ENCODE measurements at places on chromosomes 4 and X.

DNA sequence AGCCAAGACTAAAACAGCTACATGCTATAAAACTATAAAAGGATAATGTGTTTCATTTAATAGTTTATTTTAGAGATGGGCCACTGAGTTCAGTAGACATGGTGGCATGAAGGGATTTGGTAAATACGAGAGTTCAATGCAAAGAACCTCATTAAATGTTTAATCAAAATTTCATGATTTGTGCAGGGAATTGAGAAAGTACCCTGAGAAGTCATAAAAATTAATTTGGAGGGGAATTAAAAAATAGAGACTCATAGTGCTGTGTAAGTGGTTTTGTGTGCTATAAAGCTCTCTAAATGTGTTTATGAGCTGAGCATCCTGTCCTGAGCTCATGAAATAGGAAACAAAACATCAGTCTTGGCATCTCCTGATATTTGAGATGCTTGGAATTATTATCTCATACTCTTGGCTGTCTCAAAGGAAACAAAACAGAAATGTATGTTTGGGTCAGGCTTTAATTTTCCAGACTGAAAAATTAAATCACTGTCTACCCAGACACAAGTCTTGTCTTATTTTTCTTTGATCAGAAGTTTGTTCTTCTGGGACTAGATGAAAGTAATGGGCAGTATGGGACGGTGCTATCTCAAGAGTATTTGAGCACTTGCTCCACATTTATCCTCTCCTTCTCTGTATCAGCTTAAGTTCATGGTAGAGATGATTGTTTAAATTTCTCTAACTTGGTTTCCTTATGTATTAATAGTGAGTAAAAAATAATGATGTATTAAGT lies 38.0 kb upstream of the EMCN start:
- no peak for DNase-seq

DNA sequence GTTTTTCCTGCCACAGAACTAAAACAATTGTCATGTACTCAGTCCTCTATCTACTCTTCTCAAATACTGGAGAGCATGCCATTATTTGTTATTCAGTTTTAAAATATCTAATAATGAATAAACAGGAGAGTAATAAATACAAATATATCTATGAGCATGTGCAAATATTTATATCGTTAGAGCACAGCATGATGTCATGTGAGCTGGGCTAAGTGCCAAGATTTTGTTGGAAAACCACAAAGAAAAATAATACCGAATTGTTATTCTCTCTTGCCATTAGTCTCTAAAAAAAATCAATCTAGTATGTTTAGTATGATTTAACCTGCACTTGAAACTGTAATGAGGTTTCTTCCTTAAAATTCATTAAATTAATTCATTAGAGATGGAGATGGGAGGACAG lies 97.3 kb downstream of the DDX60 start:
- DNase-seq, result peak; percentile 85

GRCh38 chr4:140186651-140187315 lies 32.8 kb upstream of the MAML3 start:
- peak; percentile 57 for DNase-seq

- DNase-seq, result no peak
Measured at GRCh38 chrX:106615041-106615440, 3.3 kb downstream of the RADX start.

- no peak for DNase-seq
Measured at GRCh38 chr4:6446538-6447451, 25.6 kb downstream of the PPP2R2C start.

- no peak for DNase-seq
Measured at GRCh38 chr4:165928601-165929000, 55.6 kb downstream of the TLL1 start.

GRCh38 chrX:13005661-13006473 lies 31.0 kb downstream of the TMSB4X start:
- no peak for DNase-seq

GRCh38 chr4:11408233-11408967 lies 20.3 kb downstream of the HS3ST1 start:
- DNase-seq, result no peak

- no peak for DNase-seq
Measured at GRCh38 chr4:10196191-10196590, 79.6 kb upstream of the WDR1 start.

DNA sequence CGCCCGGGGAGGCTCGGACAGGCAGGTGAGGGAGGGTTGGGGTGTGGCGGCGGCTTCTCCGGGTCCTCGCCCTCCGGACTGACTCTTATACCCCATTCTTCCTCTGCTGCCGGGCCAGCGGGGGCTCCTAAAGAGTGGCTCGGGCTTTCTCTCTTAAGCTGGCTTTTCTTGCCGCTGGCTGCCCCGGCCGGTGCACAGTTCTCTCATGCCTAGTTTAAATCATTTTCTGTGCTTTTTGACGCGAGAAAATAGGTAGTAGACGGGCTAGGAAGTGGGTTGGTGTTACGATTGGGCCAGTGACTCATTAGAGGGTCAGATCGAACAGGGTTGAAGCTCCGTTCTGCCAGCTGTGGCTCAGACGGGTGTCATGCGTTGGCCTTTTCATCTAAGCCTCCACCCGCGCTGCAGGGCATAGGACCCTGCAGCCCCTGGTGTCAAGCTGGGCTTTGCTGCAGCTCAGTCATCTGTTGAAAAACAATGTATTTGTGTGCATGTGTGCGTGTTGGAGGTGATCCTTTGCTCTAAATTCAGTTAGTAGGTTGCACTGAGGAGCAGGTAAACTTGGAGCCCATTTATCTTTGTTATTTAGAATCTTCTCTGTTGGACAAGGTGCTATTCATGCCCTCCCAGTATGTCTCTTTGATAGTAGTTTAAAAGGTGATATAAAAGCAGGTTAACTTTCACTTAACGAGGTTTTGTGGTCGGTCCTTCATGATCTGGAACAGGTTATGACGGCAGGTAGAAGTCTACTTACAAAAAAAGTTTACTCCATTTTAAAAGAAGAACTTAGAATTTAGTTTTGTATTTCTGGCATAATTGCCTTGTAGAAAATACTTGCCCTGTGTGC lies 802 bp downstream of the BMP2K start:
- DNase-seq, result peak; percentile 59

DNA sequence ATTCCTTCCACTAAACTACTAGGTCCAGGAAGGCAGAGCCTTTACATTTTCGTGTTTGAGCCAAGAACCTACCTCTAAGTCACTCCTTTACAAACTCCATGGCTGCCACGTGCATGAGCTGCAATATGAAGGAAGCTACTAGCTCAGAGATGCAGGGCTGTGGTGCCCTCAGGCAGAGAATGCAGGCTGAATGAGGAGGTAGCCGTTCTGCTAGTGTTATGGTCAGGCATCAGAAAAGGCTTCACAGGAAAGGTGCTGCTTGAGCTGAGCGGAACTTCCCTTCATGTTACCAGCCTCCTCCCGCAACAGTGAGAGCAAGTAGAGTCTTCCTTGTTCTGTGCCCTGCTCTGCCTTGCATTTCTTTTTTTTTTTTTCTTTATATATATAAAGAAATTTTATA lies 148.3 kb upstream of the PACRGL start:
- DNase-seq, result no peak

DNA sequence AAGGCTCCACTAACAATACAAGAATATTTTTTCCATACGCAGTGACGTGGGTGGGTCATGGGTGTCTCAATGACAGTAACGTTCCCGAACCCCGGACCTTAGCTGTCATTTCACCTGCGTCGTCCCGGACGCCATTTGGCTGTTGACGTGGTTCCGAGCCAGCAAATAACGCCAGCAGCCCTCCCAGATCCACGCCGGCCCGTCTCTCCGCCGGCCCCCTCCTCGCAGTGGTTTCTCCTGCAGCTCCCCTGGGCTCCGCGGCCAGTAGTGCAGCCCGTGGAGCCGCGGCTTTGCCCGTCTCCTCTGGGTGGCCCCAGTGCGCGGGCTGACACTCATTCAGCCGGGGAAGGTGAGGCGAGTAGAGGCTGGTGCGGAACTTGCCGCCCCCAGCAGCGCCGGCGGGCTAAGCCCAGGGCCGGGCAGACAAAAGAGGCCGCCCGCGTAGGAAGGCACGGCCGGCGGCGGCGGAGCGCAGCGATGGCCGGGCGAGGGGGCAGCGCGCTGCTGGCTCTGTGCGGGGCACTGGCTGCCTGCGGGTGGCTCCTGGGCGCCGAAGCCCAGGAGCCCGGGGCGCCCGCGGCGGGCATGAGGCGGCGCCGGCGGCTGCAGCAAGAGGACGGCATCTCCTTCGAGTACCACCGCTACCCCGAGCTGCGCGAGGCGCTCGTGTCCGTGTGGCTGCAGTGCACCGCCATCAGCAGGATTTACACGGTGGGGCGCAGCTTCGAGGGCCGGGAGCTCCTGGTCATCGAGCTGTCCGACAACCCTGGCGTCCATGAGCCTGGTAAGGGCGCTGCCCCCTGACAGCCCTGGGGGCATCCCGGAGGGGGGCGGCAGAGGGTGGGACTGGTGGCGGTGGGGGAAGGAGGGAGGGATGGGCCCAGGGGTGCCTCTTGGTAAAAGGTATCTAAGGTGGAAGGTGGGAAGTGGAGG lies at the start of gene CPE:
Gene CPE, plus strand, starts transcription at position 264 of the 933 bp plus-strand sequence. Its CDS starts 214 bp downstream, at position 478.
- peak; percentile 84 for DNase-seq

DNA sequence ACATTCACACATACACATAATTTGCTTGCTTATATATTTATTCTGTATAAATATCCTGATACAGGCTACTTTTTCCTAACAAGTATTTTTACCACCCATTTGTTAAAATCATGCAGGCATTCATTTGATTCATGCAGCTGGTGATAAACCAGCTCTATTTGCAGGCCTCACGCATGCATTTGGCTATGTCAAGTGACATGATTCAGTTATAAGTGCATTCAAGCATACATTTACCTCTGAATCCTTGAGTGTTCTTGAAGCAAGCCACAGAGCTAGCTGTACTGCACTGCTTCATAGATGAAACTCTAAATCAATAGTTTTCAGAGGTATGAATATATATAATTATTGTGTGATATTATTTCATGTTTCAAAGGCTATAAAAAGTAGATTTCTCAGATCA lies 544.0 kb upstream of the AGA start:
- no peak for DNase-seq

DNA sequence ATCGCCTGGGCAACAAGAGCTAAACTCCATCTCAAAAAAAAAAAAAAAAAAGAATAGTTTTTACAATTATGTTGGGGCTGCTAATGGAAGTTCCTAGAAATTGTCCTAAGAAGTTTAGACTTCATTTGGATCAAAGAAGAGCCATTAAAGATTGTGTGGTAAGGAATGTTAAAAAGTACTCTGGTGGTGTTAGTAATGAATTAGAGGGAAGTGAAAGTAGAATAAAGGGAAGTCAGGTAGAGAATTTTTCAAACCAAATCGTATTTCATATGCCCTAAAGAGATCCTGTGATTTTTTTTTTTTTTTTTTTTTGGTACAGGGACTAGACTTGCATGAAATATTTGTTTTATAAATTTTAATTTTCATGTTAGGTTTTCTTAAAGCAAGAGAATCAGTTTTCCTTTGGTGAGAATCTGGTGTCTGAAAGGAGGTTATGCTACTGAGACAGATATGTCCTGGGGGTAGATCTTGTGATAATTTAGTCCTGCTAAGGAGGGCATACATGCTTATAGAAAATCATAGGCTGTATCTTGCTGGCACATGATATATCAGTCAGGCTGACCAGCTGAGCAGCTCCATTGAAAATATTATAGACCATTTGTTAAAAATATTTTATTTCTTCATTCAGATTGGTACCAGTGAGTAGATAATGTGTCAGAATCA lies 10.7 kb downstream of the SEC24B start:
- DNase-seq, result no peak

- no peak for DNase-seq
Measured at GRCh38 chrX:118718737-118719136, 8.7 kb upstream of the IL13RA1 start.

- no peak for DNase-seq
Measured at GRCh38 chr4:185068837-185069236, 50.5 kb downstream of the HELT start.

- no peak for DNase-seq
Measured at GRCh38 chr4:154939851-154940250, 158.8 kb downstream of the RBM46 start.

GRCh38 chrX:63658920-63659319 lies 126.1 kb downstream of the ARHGEF9 start:
- DNase-seq, result peak; percentile 47

DNA sequence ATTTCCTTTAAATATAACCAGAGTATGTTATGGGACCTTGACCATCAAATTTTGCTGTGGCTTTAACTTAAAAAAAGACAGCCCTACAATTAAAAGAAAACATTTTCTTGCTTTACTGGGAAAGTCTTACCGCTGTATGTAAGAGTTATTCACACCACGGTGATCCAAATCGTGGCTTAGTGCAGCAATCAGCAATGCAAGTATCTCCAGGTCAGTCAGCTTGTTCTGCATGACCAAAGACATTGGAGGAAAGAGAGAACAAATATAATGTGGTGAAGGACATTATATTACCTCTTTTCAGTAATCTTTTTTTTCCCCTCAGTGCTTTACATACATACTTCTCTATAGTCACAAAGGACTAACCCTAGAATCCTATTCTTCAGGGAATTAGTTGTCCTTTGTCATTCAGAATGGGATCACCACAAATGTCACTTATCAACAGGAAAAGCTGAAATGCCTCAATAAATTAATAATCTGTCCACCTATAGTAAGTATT lies 109.6 kb downstream of the PDE5A start:
- DNase-seq, result no peak

- DNase-seq, result peak; percentile 0
Measured at GRCh38 chrX:102129473-102129872, 4.0 kb downstream of the TCEAL2 start.

DNA sequence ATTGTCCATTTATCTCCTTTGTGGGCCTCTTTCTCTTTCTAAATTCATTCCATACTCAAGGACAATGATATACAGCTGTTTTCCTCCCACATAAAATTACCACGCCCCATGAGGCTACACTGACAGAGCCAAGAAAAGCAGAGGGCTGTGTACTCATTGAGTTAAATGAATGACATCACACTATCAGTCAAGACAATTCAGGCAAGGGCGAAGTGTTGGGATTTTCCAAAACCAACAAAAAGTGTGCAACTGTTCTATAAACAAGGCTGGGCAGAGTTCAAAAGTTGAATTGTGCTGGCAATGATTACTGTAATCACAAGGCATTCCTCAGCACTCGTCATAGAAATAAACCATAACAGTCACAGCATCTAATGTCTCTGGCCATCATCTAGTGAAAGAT lies 799.6 kb upstream of the DIAPH2 start:
- DNase-seq, result peak; percentile 2

- no peak for DNase-seq
Measured at GRCh38 chr4:82491251-82491960, 61.0 kb downstream of the ENOPH1 start.

- DNase-seq, result peak; percentile 31
Measured at GRCh38 chrX:9416562-9417348, 48.1 kb upstream of the TBL1X start.

DNA sequence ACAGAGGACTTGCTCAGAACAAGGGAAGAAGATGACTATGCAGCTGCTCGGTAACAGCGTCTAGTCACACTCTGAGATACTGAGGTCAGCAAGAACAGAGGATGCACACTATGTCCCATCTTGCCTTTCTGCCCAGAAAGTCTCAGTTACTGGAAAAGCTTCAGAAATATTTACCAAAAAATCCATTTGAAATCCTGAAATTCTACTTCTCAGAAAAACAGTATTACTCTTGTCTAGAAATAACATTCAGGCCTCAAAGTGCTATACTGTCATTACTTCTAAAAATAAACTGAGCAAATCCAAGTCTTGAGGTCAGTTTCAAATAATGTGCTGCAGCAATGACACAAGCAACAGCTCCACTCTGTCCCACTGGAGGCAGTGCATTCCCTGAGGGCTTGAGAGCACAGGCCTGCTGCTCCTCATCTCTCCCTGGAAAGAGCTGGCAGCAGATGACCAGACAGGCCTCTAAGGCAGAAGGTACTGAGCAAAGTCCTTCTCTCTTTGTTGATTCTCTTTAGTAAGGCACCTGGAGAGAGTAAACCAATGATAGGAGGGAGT lies 76.9 kb downstream of the CAMK2D start:
- DNase-seq, result peak; percentile 82

Data from fibroblast of skin of right biceps (primary cell).